ENCODE measurements at places on chromosomes 12 and 14. TPM values are rescaled to one million over a fixed set of nuclear protein-coding genes. Genes with fewer than 3 reads are reported as not detected.

Gene XRCC3
- total RNA-seq = 10.4 TPM

Gene LRP1
- total RNA-seq = 53.6 TPM

Gene CATSPERB
- 0.07 TPM for total RNA-seq

Gene C12orf50
- total RNA-seq = not detected

Gene CCDC38
- total RNA-seq = not detected

Gene NPAS3
- total RNA-seq = 2.0 TPM

Gene ALG10
- total RNA-seq = 14.4 TPM

Gene P2RX7
- 0.96 TPM for total RNA-seq

Gene KRT83
- not detected for total RNA-seq

Gene NUP37
- 23.1 TPM for total RNA-seq

Gene PMEL
- 0.96 TPM for total RNA-seq

Gene GLIPR1L1
- not detected for total RNA-seq

Gene PSMA6
- total RNA-seq = 214 TPM

Gene PLBD1
- 6.6 TPM for total RNA-seq

Gene IL22
- not detected for total RNA-seq

Gene SMCO2
- total RNA-seq = 0.58 TPM

Gene SYCP3
- total RNA-seq = not detected

Gene GLIPR1L2
- total RNA-seq = 0.29 TPM

Gene NGB
- total RNA-seq = not detected

Gene SLC7A7
- total RNA-seq = 10.0 TPM

Gene ZDHHC22
- total RNA-seq = not detected

Gene OTX2
- not detected for total RNA-seq

Gene RASAL1
- 1.8 TPM for total RNA-seq

Gene ANHX
- not detected for total RNA-seq

Gene TSPAN19
- 0.92 TPM for total RNA-seq

Gene ATL1
- 4.2 TPM for total RNA-seq

Gene CCDC197
- not detected for total RNA-seq

Data from kidney epithelial cell (primary cell).